T1000 (cell line): ENCODE measurements at places on chromosomes 2 and 18.

GRCh38 chr2:162385536-162385935 lies 41.6 kb downstream of the GCA start:
- no peak for DNase-seq

GRCh38 chr18:45106331-45106774 lies 425.7 kb downstream of the SETBP1 start:
- no peak for DNase-seq

- DNase-seq = no peak
Observed at GRCh38 chr2:159152128-159152778, 134.2 kb downstream of the WDSUB1 start.

DNA sequence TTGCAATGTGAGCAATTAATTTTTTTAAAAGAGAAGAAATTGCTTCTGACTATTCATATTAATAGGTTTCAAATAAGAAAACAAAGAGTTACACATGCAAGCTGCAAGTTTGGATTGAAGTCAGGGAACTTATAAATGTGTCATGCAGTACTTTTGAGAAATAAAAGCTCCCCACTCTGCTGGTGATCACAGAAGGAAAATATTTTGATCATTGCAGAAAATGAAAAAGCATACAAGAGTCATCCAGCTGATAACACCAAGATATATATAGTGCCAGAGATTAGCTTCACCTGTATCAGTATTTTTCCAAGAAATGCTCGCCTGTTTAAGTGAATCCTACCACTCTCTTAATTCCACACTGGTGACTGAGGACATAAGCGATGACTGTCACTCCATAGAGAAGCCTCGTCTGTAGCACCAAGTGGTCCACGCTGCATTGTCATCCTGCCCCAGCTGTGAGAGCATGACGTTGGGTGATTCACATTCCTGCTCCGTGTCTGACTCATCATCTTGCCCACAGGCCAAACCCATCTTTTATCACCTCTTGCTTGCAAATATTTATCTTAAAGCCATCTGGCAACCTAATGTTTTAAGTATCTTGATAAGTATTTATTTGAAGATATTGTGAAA lies 178.0 kb downstream of the ASXL3 start:
- DNase-seq = peak; percentile 62

DNA sequence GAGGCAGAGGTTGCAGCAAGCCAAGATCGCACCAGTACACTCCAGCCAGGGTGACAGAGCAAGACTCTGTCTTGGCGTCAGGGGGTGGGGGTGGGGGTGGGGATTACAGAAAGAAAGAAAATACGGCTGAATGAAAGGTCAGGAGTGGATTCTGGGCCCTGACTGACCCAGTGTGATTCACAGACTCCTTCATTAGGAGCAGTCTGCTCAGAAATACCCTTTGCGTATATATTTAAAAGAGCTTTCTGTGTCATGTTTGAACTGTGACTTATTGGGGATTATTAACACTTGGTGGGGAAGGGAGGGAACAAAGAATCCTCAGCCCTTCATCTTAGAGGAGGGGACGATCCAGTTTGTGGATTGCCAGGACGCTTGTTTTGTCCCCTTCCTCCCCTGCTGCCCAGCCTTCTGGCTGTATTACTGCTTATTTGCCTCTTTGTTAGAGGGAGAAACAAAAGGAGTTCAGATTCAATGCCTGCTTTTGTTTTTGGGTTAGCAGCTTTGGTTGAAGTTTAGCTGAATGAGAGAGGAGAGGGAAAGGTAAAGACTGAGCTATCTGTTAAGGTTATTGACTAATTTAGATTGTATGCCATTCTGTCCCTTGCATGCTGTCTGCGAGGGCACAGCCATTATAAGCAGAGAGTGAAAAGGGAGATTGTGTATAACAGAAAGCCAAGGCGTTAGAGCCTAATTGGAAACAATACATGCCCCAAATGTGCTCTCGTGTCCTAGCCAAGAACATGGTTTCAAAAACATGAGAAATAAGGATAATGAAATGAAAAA lies 118.3 kb downstream of the FMNL2 start:
- DNase-seq = no peak

GRCh38 chr2:217154923-217155322 lies 295.1 kb upstream of the TNP1 start:
- no peak for DNase-seq

- DNase-seq = no peak
Observed at GRCh38 chr18:33700513-33700976, 122.5 kb downstream of the ASXL3 start.

DNA sequence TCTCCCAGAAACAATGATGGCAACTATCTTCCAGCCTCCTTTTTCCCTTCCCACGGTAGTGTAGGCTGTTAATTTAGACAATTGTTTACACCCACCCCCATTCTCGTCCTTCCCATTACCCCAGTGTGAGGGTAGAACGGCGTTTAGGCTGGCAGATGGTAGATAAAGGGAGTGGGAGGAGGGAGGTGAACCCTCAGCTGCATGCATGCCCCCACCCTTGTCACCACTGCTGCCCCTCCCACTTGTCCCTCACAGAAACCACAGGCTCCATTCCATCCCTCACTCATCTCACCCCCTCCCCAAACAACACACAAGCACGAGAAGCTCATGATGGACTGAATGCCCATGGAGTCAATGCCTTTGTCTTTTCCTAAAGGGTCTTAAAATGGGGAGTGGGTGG lies 107.9 kb upstream of the PARD3B start:
- no peak for DNase-seq
